ENCODE measurements at places on chromosomes 6 and 20.

DNA sequence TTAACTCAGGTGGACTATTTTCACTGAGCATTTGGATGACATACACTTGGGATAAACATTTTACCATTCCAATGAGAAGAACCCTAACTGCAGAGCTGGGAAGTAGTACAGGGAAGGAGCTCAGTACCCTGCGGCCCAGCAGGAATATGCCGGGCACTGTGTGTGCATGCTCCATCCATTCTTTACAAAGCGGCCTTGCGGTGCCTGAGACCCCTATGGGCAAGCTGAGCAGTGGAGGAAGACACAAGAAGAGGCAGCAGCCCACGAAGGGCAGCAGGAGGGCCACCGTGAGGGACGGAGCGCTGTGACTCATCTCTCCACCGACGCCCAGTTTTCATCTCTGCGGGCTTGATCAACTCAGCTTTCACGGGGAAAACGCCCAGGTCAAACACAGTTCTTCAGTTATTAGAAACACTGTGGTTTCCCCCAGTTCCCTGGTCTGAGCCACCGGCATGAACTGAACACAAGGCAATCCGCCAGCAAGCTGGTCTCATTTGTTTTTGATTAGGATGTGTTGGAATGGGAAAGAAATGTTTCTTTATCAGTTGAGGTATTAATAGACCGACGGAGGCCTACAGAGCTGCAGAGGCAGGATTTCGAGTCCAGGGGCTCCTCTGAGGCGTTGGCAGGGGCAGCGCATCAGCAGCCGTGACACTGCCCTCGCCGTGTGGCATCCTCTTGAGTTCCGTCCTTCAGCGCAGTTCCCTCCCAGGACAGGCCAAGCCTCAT, 44.9 kb downstream of the IRF4 start:
- no peak for DNase-seq

GRCh38 chr20:53763707-53764414, 170.2 kb upstream of the ZNF217 start:
- peak; percentile 82 for DNase-seq

- no peak for DNase-seq
Measured at GRCh38 chr6:89975366-89975765, 81.1 kb downstream of the GJA10 start.

DNA sequence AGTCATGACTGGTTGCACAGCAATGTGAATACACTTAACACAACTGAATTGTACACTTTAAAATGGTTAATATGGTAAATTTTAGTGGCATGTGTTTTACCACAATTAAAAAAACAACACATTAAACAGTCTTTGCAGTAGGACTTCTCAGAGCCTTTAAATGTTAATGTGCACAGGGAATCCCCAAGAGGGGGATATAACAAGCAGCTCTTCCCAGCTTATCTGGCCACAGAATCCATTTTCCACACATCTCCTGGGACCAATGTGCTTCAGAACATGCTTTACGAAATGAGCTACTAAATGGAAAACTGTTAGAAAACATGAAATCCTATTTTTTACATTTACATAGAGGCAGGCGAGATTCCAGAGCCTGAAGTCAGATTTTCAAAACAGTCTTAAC, 44.4 kb downstream of the FYN start:
- no peak for DNase-seq

DNA sequence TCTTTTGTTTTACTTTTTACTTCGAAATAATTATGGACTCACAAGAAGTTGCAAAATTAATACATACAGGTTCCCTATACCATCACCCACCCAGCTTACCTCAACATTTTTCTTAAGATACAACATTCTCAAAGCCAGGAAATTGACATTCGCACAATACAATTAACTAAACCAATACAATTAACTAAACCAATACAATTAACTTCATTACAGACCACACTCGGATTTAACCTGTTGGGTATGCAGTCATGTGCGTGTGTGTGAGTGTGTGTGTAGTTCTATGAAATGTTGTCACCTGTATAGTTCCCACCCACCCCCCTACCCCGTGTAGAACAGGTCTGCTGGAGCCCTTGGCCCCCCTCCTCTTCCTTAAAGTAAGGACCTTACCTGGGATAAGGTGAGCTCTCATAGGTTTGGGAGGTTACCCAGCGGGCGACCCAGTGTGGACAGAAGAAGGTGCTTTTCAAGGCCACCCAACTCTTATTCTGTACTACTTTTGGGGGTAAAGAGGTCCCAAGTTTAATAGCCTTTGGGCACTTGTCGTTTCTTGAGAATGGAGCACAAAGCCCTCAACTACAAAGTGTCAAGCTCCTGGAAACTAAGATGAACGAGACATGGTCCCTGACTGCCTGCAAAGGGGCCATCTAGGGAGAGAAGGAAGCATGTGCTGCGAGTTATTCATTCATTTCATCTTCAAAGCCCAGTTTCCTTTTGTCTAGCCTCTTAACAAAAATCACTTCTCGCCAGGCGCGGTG, 544 bp upstream of the STK38 start:
- no peak for DNase-seq

GRCh38 chr6:37050045-37050853, 44.8 kb downstream of the FGD2 start:
- no peak for DNase-seq

- peak; percentile 26 for DNase-seq
Measured at GRCh38 chr6:21263531-21264287, 329.8 kb upstream of the SOX4 start.

DNA sequence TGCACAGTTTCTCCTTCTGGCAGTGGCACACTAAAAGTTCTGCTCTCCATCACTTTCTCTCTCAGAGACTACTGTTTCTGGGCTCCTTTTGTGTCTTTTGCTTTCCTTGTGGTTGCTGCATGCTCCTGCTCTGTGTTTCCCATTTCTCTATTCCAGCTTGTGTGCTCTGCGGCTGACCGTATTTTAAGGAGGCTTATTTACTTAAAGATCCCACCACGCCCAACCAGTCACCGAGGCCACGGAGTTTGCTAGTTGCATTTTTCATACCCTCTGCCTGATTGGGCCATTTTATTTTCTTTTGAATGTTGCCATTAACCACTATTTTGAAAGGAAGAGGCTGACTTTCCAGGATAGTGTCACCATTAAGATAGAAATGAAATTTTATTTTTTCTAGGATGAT, 626.4 kb upstream of the MMS22L start:
- DNase-seq, result no peak

DNA sequence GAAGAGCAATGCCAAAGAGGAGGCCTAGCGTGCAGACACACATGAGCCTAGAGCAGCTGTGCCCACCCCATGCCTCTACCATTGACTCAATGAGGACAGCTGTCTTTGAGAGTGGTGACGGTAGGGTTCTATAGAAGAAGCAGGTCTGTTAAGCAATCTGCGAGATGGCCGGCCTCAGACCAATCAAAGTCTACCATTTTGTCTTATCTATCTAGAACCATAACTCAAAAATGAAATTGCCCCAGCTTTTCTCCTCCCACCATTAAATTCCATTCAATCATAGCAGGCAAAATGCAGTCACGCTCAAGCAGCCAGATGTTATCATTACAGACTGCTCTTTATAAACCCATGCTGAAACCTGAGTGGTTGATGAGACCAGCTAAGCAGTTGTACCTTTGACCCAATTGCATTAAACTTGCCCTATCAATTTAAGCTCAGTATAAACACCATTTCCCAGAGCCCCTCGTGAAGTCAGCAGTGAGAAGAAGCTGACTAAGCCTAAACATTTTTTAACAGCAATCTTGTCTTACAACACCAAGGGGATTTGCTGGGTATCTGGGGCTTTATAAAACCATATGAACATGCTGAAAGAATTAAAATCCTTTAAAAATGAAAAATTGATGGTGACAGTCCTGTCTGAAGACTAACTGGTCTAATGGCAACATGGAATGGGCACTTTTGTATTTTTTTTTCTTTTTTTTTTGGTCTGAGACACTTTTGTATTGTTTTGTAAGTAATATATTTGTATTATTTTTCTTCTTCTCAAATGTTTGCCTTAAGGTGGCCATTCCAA, 57.5 kb downstream of the FOXC1 start:
- peak; percentile 3 for DNase-seq

- DNase-seq, result peak; percentile 40
Measured at GRCh38 chr6:143397227-143398222, 53.0 kb downstream of the ADAT2 start.

- no peak for DNase-seq
Measured at GRCh38 chr6:87070741-87071140, 24.2 kb downstream of the CGA start.

GRCh38 chr20:9615766-9616454, 101.5 kb downstream of the LAMP5 start:
- DNase-seq, result no peak

DNA sequence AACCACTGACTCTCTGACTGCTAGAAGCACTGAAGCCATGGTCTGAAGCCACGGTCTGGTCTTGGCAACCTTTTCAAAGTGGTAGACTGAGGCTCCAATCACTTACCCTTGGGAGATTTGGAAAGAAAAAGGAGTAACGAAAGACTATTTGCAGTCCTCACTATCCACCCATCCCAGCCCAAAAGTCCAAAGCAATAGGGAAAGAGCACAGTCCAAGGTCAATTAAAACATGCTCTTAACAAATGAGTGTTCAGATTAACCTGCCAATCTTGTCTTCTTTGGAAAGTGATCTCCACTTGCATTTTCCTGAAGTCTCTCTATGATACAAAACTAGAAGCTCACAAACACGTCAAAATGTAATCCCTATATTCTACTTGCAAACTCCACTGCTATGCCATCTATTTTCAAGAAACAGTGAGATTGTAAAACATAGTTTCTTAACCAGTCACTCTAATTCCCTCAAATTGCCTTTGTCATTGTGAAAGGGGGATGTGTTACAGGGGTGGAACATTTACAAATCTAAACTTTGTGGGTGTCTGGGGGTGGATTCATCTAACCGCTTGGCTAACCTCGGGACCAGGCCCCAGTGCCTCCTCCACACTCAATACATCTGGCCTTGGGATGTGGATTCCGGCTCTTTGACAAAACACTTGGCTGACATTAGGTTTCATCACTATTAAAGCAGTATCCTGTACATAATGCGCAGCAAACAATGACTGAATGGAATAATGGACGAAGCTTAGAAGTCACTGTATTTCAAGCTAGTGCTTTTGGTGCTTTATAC, 56.4 kb downstream of the B4GALT5 start:
- no peak for DNase-seq
